Mucosa of gallbladder (tissue), 1 donor: ENCODE measurements at places on chromosomes 4 and X.

DNA sequence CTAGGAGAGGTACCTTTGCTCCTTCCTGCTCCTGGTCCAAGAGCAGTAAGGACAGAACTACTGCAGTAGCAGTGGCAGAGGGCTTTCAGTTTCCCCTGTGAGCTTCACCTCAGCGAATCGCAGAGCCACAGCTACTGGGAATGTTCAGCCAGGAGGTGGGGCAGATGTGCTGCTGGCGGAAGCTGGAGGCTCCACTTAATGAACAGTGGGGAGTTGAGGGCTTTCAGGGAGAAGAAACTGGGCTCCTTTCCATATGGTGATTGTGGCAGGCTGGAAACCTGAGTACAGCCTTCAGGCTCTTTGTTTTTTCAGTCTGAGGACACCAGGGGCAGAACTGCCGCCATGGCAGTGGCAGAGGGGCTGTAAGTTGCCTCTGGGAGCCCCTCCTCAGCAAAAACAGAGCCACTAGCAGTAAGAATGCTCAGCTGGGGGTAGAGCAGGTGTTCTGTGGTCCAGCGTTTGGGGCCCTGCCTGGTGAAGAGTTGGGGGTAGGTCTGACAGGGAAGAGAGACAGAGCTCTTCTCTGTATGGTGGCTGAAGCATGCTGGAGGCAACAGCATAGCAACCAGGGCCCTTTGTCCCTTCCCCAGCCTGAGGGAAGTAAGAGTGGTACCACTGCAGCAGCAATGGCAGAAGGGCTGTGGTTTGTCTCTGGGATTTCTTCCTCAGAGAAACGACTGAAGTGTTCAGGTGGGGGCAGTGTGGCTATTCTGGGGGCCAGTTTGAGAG lies 106.0 kb upstream of the GRXCR1 start:
- no peak for DNase-seq

- no peak for DNase-seq
Measured at GRCh38 chr4:33107814-33108213, 2387.6 kb downstream of the PCDH7 start.

GRCh38 chr4:23311983-23312382 lies 577.9 kb downstream of the PPARGC1A start:
- no peak for DNase-seq

- DNase-seq = no peak
Measured at GRCh38 chr4:58475097-58475496, 1364.9 kb upstream of the IGFBP7 start.

DNA sequence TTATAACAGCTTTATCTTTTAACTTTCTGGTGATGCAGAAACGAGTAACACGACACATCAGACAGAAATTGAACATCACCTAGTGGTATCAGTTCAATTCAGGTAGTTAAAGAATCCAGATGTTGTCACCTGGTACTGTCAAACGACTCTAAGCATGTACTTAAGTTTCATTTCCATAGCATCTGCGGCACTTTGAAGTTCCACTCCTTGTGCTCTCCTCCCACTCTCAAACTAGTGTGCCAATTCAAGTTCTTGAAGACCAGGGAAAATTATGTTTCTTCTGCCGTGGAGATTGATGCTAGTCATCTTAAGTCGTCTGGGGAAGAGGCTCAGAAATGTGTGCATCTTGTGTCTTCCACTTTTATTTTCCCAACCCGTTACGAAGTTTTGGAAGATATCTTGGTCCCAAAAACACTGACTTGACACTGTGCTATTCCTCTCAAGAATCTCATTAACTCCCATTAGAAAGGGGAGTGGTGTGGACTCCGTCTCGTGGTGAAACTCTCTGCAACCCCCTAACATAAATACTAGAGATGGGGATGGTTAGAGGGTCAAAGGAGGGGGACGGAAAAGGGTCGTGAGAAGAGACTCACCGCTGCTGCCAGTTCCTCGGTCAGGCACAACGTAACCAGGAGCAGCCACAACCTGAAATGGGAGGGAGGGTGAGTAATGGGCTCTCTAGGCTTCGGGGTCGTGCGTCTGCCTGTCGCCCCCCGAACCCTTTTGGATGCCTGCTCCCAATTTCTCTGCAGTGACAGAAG lies 693 bp downstream of the COL4A6 start:
- no peak for DNase-seq

GRCh38 chrX:54695816-54696487 lies 102.1 kb downstream of the ITIH6 start:
- no peak for DNase-seq

- DNase-seq = no peak
Measured at GRCh38 chr4:3205995-3206394, 43.0 kb upstream of the MSANTD1 start.

- no peak for DNase-seq
Measured at GRCh38 chr4:163415668-163416067, 57.9 kb downstream of the TKTL2 start.

DNA sequence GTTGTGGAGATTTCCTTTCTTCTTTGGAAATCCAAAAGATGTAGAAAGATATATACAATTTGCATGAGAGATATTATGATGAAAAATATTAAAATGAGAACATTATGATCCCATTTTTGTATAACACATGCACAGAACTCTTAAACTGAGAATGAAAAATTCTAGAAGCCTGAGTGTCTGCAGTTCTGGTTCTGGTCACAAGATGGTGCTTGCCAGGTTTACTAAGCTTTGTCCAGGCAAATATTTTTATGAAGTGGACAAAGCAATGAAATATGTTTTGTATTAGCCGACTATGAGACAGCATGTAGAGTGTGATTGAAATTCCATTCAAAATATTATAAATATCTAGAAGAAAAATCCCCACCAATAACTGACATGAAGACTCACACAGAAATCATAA lies 2.2 kb downstream of the PWWP3B start:
- no peak for DNase-seq

DNA sequence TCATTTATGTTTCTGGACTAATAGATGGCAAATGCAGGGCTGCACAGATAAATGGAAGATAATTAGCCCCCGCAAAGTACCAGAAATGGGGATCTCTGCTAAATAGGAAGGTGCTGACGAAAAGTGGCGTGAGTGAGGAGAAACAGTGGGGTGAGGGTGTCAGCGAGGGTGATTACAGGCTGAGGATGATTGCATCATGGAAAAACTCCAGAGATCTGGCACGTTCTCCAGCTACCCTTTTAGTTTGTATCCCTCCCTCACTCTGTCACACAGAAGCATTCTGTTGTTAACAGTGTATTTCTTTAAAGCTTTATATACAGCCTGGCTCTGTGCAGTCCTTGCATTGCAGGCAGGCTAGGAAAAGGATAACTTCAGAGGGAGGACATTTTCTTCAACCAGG lies 309.6 kb upstream of the DDX53 start:
- no peak for DNase-seq

DNA sequence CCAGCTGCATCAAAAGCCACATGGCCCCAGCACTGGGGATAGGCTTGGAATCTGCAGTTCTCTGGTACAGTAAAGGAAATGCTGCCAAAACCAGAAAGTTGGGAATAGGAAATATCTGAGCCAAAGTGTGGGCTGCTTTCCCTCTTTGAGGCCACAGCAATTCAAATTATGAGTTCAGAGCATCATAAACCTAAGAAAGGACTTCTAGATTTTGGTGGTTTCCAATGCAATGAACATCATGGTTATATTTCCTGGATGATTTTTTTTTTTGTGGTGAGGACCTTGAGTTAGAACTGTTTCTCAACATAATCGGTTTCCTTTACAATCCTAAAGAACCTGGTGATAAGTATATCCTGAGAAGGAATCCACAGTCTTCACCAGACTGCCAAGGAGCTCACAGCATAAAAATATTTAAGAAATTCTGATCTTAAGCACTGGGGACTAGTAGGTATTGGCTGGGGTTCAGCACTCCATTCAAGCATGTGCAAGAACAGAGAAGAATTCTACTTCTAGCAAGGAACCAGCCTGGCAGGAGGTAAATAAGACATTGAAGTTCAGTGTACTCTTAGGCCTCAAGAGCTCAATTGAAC lies 29.8 kb upstream of the ARHGAP24 start:
- DNase-seq = no peak

DNA sequence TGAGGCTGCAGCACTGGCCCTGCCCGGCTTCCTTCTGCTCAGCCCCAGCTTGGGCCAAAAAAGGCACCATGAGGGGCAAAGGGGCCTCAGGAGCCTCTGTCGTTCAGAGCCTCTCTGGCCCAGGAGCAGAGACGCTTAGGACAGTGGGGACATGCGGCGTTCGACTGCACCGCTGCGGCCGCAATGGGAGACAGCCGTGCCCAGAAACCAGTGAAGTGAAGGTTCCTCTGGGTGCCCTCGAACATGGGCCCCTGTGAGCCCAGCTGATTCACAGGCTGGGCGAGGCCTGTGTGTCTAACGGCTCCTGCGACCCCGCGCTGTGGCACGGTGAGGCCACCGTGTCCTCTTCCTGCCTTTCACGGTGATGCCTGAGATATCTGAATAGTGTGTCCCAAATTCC lies 235.0 kb downstream of the AFAP1 start:
- DNase-seq = no peak

- no peak for DNase-seq
Measured at GRCh38 chrX:10612215-10612614, 8.2 kb downstream of the MID1 start.

DNA sequence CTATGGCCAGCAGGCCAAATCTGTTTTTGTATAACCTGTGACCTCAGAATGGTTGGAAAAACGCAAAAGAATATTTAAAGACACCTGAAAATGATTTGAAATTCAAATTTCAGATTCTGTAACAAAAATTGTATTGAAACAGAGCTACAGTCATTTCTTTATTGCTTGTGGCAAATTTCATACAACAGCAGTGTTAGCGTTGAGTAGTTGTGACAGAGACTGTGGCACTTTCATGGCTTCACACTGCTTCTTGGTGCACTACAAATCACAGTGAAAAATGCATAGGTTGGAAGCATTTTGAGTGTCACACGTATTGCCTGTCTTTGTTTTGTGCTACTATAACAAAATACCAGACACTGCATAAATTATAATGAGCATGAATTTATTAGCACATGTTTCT lies 12.2 kb upstream of the PARM1 start:
- no peak for DNase-seq

- no peak for DNase-seq
Measured at GRCh38 chr4:168151327-168151726, 59.0 kb downstream of the ANXA10 start.
